ENCODE measurements at places on chromosomes 1 and 21. TPM values are rescaled to one million over a fixed set of nuclear protein-coding genes. Genes with fewer than 3 reads are reported as not detected.

GJA4 gene
- 1.8 TPM for total RNA-seq

DNA sequence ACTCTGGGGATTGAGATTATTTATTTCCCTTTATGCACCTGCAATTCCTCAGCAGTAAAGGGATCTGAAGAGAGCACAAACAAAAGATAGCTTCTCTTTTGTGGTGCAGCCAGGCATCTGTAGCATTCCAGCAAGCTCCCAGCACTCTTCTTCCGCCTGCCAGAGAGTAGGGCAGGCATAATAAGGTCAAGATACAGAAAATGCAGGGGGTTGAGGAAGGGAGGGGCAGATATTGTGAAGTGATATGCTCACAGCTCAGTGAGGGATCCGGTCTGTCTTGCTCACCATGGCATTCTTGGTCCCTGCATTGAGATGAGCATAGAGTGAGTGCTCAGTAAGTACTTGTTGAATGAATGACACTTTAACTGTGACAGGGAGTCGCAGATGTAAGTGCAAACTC is 23.9 kb downstream of the FASLG start:
- no peak for DNase-seq

DNA sequence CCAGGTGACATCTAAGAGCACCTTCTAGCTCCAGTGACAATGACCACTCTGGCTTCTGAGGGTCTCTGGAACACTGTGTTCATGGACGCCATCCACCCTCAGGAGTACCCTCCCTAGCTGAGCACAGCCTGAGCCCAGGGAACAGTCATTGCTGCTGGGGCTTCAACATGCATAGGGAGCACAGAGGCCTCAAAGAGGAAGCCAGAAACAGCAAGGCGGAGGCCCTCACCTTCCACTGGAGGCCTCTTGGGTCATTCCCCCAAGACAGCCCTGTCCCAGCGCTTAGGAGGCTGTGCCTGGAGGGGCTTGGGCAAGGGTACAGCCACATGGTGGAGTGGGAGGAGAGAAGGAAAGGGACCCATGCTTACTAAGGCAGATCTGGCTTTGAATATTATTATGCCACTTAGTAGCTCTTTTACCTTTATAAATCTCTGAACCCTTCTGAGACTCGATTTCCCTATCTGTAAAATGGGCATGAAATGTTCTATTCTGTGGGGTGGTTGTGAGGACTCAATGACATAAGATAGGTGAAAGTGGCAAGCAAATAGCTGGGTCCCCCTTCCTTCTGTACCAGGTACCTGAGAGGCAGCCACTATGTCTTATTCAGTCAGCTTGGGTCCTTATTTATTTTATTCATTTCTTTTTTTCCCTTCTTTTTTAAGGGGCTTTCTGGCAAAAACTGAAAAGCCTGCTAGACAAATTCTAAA is 32.8 kb downstream of the PTAFR start:
- no peak for DNase-seq

DNA sequence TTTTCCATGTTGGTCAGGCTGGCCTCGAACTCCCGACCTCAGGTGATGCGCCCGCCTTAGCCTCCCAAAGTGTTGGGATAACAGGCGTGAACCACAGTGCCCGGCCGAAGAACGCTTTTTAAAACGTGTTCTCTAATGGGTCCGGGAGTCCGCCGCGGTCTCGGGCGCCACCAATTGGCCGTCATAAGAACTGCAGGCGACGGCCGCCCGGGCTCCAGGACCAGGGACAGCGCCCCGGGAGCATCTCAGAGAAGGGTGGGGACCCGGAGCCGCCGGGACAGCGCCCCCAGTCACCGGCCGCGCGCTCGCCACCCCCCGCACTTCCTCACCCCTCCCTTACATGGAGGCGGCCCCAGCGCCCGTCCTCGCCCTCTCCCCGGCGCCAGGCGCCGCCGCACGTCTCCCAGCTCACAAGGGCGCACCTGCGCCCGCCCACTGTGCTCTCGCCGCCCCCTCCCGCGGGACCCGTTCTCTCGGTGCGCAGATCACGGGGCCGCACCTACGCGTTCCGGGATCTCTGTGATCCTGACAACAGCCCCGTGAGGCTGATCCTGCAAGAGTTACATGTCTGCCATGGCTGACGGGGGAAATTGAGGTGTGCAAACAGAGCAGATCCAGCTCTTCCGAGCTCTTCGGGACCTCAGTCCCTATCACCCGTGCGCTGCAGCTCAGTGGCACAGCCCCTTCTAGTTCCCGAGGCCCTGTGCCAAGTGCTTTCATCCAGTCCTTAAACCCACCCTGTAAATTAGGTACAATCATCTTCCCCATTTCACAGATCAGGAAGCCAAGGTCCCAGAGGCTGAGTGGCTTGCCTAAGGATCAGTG is 9.8 kb downstream of the RAP1GAP start:
- peak; percentile 80 for DNase-seq

- DNase-seq: no peak
Measured at GRCh38 chr1:94934551-94934950, 7.6 kb upstream of the CNN3 start.
